ENCODE measurements at places on chromosomes 5 and 9.

- no peak for DNase-seq
These were observed 129.2 kb downstream of the MYO10 start for GRCh38 chr5:16806711-16807546.

DNA sequence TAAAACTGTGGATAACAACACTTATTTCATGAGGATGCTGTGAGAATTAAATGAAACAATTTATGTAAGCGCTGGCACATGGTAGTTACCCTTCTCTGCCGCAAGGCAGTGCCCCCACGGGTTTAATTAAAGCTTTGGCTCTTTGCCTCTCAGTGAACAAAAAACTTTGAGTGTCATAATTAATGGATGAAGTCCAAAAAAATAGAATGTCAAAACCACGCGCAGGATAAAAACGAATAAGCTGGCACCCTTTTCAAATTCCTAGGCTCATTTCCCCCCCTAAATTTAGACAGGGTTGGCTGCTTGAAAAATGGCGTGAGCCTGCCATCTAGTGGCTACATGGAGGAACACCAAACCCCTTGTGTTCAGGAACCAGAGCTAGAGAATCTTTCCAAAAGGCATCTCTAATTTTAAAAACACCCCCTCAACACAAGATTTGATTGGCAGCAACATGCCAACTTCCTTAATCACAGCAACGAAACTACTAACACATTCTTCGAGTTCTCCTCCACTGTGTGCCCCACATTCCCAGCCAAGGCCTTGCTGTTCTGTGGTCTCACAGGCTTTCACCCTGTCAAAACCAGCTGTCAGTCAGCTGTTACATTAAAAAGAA is 29.0 kb upstream of the CCNG1 start:
- peak; percentile 40 for DNase-seq

DNA sequence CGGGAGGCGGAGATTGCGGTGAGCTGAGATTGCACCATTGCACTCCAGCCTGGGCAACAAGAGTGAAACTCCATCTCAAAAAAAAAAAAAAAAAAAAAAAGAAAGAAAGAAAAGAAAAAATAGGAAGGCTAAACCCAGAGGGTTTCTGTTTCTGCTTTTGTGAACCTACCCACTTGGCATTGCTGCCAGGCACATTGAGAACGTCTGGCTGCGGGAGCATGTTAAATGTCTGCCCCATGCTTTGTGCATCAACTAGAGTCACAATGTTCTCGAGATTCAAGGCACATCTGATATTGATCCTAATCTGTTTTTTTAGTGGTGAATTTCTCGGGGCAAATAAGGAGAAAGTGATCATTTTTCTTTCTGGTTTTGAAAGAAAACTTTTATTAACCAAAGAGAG is 2.8 kb downstream of the SLC25A25 start:
- DNase-seq, result no peak

- no peak for DNase-seq
These were observed 25.0 kb upstream of the SEMA5A start for GRCh38 chr5:9570876-9571275.

DNA sequence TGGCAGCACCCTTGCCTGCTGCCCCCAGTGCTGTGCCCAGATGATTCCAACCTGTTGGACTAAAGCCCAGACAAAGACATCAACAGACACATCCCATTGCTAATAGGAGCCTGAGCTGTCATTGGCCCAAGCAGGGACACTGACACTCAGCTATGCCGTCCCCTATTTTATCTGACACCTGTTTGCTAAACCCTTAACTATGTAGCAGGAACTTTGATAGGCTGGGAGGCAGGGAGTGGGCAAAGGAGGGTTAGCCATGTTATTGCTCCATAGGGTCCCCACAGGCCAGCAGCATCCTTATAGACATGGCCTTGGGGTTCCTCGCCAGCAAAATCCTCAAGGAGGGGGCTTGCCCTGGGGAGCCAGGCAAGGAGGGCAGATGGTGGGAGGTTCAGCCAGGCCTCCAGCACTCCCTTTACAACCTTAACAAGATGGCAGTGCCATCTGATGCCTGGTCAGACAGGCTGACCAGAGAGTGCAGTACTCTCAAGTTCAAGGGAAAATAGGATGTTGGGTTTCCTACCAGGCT is 50.4 kb upstream of the CDKN2AIPNL start:
- no peak for DNase-seq

- no peak for DNase-seq
These were observed 602.1 kb downstream of the TAF11L14 start for GRCh38 chr5:18236386-18236785.

- no peak for DNase-seq
These were observed 87.8 kb upstream of the CPEB4 start for GRCh38 chr5:173800340-173800739.

GRCh38 chr9:83281306-83282255 is 218.6 kb upstream of the RASEF start:
- DNase-seq, result no peak

DNA sequence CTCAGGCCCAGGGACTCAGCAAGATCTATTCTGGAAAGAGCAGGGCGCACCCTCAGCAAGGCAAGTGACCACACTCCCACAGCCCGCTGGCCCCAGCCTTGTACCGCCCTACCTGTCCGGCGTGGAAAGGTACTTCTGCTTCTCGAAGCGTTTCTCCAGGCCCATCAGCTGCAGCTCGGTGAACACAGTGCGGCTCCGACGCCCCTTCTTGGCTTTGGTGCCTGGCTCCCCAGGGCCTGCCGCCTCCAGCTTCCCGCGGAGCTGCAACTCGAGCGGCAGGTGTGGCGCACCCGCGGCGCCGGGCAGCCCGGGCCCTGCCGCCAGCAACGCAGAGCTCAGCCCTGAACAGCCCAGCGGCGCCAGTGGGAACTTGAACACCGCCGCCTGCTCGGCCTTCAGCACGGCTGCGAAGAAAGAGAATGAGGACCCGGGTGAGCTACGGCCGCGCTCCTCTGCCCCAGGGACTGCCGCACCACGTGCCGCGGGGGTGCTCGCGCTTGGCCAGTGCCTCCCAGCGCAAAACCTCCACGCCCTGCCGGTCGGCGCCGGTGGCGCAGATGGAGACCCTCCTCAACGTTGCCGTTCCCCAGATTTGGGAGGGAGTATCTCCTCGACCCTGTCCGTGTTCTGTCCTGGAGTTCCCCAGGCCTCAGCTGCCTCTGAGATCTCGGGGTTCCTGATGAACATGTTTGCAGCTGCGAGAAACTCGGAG is 2.2 kb downstream of the BARX1 start:
- DNase-seq, result no peak

DNA sequence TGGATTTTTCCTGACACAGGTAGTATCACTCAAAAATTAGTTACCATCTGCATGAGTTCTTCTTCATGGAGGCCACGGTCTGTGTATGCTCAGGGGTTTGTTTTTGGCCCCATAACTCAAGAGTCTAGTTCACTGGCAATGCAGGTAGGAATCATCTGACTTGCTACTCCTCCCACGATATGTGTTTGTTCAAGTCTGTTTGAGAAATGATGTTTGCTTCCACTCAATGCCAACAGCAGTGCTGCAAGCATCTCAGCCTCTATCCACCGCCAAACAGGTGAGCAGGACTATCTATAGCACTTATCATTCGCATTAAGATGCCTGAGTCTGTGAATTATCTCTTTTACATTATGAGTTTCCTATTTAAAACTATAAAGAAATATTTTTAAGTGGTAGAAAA is 264.8 kb upstream of the PTGER4 start:
- no peak for DNase-seq

DNA sequence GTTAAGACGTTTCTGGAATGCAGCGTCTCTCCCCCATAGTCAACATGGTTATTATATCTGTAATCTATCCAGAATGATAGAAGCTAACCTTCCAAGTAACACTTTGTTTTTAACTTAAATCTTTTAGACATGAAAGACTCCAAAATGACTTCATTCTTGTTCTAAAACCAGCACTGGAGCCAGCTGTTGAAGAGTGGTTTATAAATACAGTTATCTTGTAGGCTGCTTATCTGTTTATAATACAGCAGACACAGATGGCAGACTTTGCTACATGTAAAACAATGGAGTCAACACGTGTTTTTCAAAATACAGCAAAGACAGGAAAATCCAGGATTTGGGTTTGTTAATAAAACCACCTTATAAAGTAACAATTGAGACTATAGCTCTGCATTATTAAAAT is 48.8 kb upstream of the RETREG1 start:
- no peak for DNase-seq

GRCh38 chr5:172213126-172213525 is 19.2 kb downstream of the EFCAB9 start:
- DNase-seq, result no peak

DNA sequence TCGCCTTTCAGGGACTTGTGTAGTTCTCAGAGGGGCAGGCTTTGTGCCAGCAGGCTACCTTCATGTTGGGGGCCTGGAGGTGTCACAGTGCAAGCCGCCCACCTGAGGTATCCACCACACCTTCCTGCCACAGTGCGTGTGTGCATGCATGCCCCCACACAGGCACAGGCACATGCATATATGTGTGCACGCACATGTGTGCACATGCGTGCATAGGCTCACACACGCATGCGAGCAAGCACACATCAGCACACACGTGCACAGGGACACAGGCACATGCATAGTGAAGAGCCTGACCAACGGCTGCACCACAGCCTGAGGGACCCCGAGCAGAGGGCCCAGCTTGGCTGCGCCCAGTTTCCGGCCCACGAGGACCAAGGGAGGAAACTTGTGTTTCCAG is 36.1 kb downstream of the IRX4 start:
- no peak for DNase-seq

Measured in CD4-positive, alpha-beta T cell (primary cell).